ENCODE measurements at places on chromosomes 7 and 10. TPM values are rescaled to one million over a fixed set of nuclear protein-coding genes. Genes with fewer than 3 reads are reported as not detected.

Gene AEBP1
- total RNA-seq = 32.4 TPM

Gene CALML3
- not detected for total RNA-seq

Gene CYP3A7
- 0.52 TPM for total RNA-seq

Gene VGF
- total RNA-seq = not detected

Gene MYH16
- not detected for total RNA-seq
